ENCODE measurements at places on chromosomes 6 and 20.

- no peak overlapping the region for H3K4me3 ChIP-seq
- H3K36me3 ChIP-seq, result no peaks in the 10 kb centered on the region
- peak; percentile 83 for DNase-seq
- H3K27me3 ChIP-seq, result no peaks in the 10 kb centered on the region
- peaks cover 18% of the 10 kb centered on the region for H3K4me1 ChIP-seq
These were observed 68.8 kb downstream of the FGD2 start for GRCh38 chr6:37074053-37074827.

DNA sequence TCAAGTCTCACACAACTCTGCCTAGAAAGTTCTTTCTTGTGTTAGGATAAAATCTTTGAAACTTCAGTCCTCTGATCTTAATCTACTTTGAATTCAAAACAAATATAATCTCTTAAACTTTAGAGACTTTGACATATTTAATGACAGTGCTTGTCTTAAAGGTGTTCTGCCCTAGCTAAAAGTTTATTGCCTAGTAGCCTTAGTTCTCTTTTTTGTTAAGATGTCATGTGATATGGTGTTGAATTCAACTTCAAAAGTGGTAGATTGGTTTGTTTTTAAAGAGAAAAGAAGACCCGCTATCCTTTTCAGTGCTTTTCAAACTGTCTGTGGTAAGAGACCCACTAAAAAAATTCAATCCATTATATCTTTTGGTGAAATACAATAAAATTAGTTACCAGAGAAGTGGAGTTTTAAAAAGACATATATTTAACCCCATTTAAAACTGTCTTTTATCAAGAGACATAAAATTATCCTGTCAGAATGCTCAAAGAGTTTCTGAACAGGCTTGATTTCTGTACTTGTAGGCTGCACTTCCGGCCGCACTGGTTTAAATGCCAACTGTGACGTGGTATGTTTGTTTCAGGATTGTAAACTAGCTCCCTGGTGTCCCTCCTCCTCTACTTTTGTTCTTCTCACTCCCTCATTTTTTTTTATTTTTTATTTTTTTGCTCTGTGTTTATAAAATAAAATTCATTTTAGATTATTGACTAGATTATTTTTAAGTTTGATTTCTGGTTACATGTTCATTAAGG, 76.5 kb downstream of the QKI start:
- H3K4me3 ChIP-seq, result no peak overlapping the region
- no peaks in the 10 kb centered on the region for H3K36me3 ChIP-seq

DNA sequence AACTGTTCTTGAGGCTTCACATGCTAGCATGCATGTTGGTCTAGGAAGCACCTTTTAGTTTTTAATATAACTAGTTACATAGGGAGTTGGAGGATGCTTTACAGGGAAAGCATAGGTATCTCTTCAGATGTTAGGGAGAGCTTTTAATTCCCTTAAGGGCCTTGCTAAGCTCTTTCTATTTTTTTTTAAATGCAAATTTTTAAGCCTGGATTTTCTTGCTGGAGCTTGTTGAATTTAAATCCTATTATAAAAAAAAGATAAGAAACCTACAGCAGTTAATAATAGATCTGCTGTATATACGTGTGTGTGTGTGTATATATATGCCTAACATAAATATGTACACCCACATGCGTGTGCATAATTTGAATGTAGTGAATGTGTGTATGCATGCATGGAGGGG, 79.0 kb downstream of the FIG4 start:
- H3K27ac ChIP-seq, result no peak overlapping the region
- H3K27me3 ChIP-seq, result no peaks in the 10 kb centered on the region
- H3K36me3 ChIP-seq, result peaks cover 17% of the 10 kb centered on the region
- DNase-seq, result no peak
- no peaks in the 10 kb centered on the region for H3K4me1 ChIP-seq
- H3K4me3 ChIP-seq, result no peak overlapping the region

GRCh38 chr6:22966691-22967422, 397.5 kb downstream of the HDGFL1 start:
- H3K4me1 ChIP-seq, result no peaks in the 10 kb centered on the region
- no peak overlapping the region for H3K4me3 ChIP-seq
- no peak overlapping the region for H3K27ac ChIP-seq
- H3K27me3 ChIP-seq, result no peaks in the 10 kb centered on the region
- no peak for DNase-seq

DNA sequence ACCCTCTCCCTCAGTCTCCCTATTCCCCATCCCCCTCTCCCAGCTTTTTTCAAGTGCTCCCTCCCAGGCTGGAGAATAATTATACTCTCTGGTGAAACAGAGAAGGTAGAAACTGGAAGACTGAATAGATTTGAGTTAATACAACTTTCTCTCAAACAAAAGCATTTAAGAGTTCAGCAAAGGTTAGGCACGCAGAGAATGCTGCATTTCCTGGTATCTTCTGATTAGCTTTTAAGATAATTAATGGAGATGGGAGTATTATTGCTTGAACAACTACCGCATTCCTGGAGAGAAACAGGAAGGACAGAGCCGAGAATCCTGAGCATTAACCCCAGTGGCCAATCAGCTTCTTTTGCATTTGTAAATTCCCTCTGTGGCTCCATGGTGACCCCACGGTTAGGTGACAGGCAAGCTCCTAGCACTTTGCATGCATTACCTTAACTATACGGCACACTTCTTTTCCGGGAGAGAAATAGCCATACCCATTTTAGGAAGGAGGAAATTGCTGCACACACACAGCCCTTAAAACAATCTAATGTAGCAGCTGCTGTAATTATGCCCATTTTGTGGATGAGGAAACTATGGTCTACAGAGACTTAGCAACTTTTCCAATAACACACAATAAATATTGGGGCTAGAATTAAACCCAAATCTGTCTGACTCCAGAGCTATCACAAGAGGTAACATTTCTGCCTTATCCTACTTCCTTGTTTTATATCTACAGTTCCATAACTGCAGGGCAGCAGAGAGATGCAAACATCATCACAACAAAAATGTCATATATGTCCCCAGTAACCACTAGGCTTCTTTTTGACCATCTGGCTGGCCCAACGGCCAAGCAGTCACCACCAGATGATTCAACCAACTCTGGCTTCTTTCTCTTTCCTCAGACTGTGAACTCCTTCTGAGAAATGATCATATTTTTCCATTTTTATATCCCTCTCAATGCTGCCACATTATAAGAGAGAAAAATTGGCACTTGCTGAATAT, 169.9 kb downstream of the CD24 start:
- no peaks in the 10 kb centered on the region for H3K36me3 ChIP-seq
- H3K27me3 ChIP-seq, result no peaks in the 10 kb centered on the region
- no peaks in the 10 kb centered on the region for H3K4me1 ChIP-seq
- no peak for DNase-seq
- H3K4me3 ChIP-seq, result no peak overlapping the region
